ENCODE measurements at places on chromosomes 3 and 15.

GRCh38 chr15:37059086-37059485, 41.3 kb downstream of the MEIS2 start:
- no peak for DNase-seq

GRCh38 chr15:23687143-23687470, at the start of gene NDN:
NDN (minus strand) TSS chr15:23687305; CDS start chr15:23687217, 88 bp downstream.
- DNase-seq = no peak

- no peak for DNase-seq
These were observed 104.3 kb upstream of the THSD4 start for GRCh38 chr15:71010997-71011396.

- DNase-seq = no peak
These were observed 34.4 kb upstream of the TLE3 start for GRCh38 chr15:70132139-70132538.
